ENCODE measurements at places on chromosomes 1 and 21. TPM values are rescaled to one million over a fixed set of nuclear protein-coding genes. Genes with fewer than 3 reads are reported as not detected.

GPBP1L1 gene
- total RNA-seq: 82.1 TPM

AKR1A1 gene
- total RNA-seq: 137 TPM

SH2D1B gene
- total RNA-seq: not detected

IL23R gene
- not detected for total RNA-seq

HPCA gene
- not detected for total RNA-seq

IFFO2 gene
- total RNA-seq: 26.6 TPM

GPR52 gene
- 0.54 TPM for total RNA-seq
